ENCODE measurements at places on chromosomes 5 and 9.
A peak's percentile ranks its signal among the peaks of the same experiment; 100 is the strongest.

- no peak for DNase-seq
Observed at GRCh38 chr5:172802567-172803176, 31.4 kb upstream of the ERGIC1 start.

- DNase-seq = no peak
Observed at GRCh38 chr9:105871540-105871939, 177.2 kb downstream of the TMEM38B start.

DNA sequence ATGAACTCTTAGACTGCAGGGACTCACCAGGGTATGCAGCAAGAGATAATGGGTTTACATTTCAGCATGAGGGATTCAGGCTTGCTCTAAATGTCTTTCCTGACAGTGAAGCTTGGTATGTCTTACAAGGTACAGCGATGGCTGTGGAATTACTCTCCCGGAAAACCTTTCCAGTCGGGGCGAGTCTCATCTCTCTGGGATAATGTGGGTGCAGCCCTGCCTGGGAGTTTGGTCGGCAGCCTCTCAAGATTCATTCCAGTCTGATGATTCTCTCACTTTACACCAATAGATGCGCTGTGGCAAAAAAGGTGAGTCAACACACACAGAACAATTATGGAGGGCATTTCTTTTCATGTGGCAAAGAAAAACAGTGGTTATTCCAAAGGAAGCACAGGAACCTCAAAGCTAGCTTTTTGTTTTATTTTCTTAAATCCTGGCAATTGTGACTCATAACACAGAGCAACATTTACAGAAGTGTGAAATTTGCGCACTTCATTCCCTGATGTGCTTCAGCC lies 190.3 kb downstream of the DCP2 start:
- no peak for DNase-seq

DNA sequence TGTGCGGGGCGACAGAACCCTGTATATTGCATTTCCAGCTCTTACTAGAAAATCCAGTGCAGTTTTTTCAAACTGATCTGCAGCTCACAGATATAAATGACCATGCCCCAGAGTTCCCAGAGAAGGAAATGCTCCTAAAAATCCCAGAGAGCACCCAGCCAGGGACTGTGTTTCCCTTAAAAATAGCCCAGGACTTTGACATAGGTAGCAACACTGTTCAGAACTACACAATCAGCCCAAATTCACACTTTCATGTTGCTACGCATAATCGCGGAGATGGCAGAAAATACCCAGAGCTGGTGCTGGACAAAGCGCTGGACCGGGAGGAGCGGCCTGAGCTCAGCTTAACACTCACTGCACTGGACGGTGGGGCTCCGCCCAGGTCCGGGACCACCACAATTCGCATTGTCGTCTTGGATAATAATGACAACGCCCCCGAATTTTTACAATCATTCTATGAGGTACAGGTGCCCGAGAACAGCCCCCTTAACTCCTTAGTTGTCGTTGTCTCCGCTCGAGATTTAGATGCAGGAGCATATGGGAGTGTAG lies 786 bp downstream of the PCDHB5 start:
- no peak for DNase-seq

DNA sequence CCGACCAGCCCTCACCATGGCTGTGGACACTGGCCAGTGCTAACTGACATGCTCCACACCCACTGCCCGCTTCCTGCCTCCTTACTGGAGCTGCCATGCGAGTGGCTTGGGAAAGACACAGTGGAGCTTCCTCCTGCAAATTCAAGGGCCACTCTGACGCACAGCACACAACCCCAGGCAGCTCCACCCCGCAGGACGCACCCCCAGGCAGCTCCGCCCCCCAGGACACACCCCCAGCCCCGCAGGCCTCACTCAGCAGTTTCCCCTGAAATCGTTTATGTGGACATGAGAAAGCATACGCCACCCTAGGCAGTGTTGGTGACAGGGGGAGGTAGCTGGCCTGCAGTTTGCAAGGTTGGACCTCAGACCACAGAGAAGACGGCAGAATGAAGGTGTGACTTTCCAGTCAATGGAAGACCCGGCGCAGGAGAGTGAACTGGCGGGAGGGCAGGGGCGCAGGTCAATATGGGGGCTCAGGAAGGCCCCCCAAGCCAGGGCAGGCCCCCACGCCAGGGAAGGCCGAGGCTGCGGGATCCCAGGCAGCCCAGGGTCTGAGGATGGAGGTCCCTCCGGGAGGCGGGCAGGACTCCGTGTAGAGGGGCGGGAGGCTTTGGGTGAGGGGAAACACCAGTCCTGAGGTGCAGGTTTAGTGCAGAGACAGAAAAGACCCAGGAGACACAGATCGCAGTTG lies 21.6 kb downstream of the LPCAT1 start:
- DNase-seq = no peak

DNA sequence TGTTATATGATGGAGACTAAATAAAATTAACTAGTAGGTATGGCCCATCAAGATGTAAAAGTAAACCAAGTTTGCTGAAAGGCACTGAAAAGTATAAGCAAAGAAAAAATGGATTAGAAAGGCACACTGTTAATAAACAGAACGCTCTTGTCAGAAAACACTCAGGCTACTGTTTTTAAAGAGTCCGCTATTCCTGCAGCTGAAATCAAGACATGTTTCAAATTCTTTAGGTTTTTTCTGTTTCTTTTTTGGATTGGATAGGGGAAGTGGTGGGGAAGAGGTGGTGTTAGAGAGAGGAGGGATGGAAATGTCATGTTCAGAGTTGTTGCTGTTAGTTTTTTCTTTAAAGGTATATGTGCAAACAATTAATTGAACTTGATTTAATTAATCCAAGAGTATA lies 17.5 kb downstream of the OSTF1 start:
- no peak for DNase-seq

- no peak for DNase-seq
Observed at GRCh38 chr9:18390393-18390792, 83.6 kb upstream of the ADAMTSL1 start.

DNA sequence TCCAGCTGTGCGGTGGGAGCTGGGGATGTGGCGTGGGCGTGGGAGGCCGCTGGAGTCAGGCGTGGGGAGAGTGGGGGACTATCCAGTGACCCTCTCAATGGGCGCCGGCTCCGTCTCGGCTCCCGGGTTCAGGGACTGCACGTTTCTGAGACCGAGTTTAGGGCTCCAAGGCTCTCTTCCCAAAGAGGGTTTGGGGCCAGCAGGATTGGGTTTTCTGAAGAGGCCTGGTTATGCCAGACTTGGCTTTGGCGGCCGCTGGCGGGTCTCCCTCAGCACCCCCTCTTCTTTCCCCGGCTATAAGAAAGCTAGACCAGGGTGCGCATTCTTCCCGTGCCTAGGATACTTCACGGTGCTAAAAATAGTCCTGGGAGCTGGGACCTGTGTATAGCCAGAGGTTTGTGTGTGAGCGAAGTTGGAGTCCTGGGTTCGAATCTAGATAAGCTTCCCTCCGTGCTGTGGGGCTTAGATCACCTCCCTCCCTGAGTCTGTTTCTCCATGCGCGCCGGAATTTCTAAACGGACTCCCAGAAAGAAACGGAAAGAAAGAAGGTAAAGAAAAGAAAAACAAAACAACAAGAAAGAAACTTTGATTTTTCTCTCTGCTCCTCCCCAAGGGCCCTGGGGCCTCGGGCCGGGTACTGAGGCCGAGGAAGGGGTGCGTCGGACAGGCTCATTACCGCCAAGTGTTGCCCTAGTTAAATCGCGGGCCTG lies 5.0 kb downstream of the HAND1 start:
- DNase-seq = no peak

DNA sequence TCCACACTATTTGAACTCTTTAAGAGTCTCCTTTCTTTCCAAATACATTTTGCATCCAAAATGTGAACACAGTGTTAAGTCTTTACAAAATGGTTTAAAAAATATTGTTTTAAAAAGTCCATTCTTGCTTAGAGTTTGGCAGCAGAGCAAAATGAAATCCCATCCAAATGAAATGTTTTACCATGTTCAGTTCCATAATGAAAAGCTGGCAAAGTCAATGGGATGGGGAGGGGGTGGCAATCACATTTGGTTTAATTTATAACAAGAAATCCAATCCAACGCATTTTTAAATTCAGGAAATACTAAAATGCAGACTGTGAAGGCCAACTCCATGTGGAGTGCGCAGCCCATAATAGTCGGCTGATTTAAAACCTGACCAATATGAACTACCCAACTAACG lies 39.4 kb downstream of the MRPL36 start:
- DNase-seq = no peak

DNA sequence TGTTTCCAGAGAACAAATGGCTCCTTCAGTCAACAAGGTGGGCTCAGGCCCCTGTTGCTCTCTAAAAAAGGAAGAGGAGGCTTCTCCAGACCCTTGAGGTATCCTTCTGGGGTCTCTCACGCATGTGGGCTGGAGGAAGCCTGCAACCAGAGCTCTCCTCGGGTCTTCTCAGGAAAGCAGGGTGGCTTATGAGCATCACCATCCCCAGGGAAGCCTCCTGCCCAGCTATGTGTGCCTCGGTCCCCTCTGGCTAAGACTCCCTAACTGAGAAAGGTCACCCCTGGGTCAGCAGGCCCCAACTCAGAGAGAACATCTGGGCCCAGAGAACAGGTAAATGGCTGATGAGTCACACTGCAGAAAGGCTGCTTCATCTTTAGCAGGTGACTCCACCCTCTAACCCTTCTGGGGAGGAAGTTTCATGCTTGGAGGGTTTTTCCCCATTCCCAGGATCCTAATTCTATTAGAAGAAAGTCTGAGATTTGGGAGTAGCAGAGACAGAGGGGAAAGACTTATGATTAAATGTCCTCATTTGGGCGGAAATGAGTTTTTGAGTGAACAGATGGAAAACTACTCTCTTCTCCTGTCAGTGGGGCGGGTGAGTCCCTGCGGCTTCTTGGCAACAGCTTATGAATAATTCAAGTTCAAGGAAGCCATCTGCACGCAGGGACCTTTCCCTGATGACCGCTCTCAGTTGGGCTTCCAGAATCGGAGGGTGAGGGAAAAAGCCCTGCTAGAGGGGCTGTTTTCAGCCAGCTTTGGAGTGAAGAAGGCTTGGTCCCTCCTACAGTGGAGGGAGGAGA lies 41.9 kb downstream of the TGFBI start:
- no peak for DNase-seq

DNA sequence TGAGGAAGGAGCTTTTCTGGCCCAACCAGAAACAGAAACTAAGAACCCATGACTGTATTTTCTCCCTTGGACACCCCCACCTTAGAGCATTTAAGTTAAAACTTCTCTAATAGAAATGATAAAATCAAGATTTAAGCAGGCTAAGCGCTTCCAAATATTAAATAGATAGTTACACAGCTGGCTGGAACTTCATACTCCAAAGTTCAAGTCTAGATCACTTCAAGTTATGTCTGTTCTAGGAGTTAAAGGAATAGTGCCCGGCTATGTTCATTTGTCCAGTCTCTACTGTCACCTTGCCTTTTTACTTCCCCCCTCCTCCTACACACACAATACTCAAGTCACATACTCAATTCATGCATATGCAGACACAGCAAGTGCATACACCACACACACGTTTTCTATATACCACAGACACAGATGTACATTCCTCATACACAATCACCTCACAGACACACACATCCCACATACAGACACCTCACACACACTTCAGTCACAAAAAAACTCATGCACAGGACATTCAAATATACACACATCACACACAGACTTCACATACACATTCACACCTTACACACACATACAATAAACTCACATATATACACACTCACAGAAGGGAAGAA lies 237.7 kb downstream of the PDE4D start:
- no peak for DNase-seq

DNA sequence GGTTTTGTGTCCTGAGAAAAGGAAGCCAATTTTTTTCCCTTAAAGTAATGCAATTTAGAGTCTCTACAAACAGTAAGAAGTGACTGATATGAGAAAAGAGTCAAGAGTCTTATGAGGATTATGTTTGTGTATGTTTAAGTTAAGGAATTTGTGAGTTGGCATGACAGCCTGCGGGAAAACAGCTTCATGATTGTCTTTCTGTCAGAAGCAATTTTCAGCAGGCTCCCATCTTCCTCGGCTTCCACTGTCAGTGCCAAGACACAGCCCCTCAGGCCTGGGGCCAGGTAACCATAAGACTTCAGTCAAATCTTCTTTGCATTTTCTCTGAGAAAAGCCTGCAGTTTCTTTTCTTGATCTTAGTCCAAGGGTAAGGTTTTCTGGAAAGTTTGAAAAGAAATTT lies 17.0 kb upstream of the SELENOP start:
- DNase-seq = no peak

- peak; percentile 13 for DNase-seq
Observed at GRCh38 chr5:175059687-175060211, 335.4 kb downstream of the MSX2 start.

- DNase-seq = no peak
Observed at GRCh38 chr9:137506274-137506673, 43.9 kb downstream of the PNPLA7 start.

DNA sequence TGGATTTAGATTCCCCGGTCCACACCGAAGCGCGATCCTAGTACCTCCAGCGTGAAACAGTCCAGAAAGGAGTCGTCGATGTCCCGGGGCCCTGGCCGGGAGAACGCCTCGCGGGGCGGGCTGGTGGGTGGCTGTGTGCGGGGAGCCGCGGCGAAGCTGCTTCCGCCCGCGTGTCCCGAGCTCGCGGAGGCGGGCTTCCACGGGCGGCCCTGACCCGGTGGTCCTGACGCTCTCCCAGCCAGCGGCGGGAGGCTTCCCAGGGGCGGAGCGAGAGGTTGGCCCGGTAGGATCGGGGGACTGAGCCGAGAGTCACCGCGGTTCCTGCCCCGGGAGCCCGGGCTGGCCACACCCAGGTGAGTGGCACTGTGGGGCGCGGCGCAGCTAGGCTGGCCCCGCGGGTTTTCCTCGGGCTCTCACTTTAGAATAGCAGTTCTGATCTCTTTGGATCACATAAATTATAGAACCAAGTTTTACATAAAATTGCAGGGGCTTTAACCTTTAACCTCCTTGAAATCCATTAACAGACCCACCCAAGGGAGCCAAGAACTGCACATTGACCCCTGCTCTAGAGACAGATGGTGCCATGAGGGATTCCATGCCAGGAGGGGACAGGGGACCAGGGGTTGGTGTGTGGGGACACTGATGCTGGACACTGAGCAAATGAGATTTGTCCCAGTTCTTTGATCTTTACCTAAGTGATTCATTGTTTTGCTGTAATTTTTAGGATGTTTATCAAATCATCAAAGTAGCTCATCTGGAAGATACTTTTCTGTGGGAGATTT lies 29.2 kb upstream of the IL31RA start:
- no peak for DNase-seq

- no peak for DNase-seq
Observed at GRCh38 chr5:79107020-79107796, 4.4 kb upstream of the BHMT start.

DNA sequence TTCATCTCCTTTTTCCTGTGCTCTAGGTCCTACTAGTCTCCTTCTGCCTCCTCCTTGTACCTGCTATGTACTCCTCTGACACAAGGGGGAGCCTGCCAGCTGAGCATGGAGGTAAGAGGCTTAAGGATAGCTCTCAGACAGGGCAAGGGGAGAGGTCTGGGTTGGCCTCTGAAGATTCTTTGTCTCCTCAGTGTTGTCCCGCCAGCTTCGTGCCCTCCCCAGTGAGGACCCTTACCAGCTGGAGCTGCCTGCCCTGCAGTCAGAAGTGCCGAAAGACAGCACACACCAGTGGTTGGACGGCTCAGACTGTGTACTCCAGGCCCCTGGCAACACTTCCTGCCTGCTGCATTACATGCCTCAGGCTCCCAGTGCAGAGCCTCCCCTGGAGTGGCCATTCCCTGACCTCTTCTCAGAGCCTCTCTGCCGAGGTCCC lies 3.8 kb downstream of the CREB3 start:
- DNase-seq = peak; percentile 42

Data from HTR-8/SVneo (cell line).